ENCODE measurements at places on chromosomes 5 and 9.

- DNase-seq = no peak
These were observed at the start of gene PCDHGA4 for GRCh38 chr5:141354900-141355469. Gene PCDHGA4 (plus strand): TSS chr5:141355021. CDS start chr5:141355108, 87 bp downstream.

- DNase-seq = no peak
These were observed 3.0 kb downstream of the GARIN3 start for GRCh38 chr5:157162919-157163510.

GRCh38 chr5:71924325-71924724 lies 182.9 kb upstream of the MAP1B start:
- no peak for DNase-seq

- DNase-seq = no peak
These were observed 86.4 kb downstream of the MED10 start for GRCh38 chr5:6291961-6292360.

DNA sequence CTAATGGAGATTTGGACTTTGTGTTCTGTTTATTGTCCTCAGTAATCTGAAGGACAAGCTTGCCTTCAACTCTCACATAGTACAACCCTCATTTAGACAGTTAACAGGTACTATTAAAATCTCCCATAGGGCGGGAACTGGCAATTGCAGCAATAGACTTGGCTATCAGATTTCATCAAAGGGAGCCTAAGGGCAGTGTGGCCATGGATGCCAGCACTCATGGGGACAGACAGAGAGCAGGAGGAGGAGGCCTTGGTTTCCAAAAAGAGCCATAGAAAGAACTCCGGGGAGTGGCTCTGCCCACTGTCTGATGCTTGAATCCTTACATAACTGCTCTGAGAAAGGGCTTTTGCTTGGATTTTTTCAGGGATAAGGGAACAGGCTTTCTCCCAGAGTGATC lies 6.8 kb downstream of the SLC36A1 start:
- no peak for DNase-seq

GRCh38 chr9:97831843-97832636 lies 21.0 kb upstream of the FOXE1 start:
- DNase-seq = no peak

DNA sequence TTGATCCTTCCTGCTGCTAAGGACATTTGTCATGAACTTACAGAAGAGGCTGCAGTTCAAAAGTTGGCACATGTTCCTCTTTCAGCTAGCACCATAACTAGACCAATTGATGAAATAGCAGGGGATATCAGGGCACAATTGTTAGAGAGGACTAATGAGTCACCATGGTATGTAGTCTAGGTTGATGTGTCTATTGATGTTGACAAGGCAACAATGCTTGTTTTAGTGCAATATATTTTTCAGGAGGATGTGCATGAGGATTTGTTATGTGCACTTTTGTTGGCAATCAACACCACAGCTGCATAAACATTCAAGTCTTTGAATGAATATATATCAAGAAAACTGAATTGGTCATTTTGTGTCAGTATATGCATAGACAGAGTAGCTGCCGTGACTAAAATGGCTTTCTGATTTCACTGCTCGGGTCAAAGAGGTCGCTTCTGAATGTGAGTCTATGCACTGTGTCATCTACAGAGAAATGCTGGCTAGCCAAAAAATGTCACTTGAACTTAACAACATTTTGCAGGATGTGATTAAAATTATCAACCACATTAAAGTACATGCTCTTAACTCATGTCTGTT lies 68.0 kb downstream of the FGF10 start:
- DNase-seq = no peak

- no peak for DNase-seq
These were observed 97.3 kb upstream of the SH3GL2 start for GRCh38 chr9:17481565-17481964.

DNA sequence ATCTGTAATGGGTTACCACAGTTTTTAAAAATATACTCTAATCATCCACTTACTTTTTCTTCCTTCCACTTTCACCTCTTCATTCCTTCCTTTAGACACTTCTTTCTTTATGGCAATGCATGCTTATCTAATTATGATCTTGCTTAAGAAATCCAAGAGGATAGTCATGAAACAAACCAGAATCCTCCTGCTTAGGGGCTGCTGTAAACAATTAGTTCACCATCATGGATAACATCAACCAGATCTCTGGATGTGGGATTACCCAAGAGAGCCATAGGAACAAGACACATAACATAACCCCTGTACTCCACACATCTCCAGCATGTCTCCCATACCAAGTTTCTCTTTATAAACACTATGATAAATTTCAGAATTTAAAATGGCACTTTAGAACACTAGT lies 713.4 kb upstream of the PTPRD start:
- DNase-seq = no peak

GRCh38 chr5:90111364-90112032 lies 298.1 kb downstream of the CETN3 start:
- DNase-seq = no peak

GRCh38 chr9:136057236-136058081 lies 37.6 kb downstream of the NACC2 start:
- no peak for DNase-seq

DNA sequence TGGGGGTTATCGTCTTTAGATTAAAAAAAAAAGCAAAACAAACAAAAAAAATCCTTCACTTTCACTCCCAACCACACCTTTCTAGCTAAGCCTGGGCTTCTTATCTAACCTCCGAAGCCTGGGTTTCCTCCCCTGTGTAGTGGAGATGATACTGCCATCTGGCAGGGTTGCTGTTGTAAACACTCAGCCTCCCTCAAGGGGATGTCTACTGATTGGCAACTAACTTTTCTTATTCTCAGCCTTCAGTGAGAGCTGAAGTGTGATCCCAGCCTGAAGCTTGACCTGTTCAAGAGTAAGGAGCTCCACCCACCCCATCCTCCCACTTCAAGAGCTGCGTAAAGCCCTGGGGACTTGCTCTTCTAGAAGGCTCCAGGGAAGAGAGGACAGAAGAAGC lies 21.5 kb upstream of the WWC1 start:
- no peak for DNase-seq

GRCh38 chr5:83097689-83098231 lies 20.4 kb downstream of the XRCC4 start:
- no peak for DNase-seq

DNA sequence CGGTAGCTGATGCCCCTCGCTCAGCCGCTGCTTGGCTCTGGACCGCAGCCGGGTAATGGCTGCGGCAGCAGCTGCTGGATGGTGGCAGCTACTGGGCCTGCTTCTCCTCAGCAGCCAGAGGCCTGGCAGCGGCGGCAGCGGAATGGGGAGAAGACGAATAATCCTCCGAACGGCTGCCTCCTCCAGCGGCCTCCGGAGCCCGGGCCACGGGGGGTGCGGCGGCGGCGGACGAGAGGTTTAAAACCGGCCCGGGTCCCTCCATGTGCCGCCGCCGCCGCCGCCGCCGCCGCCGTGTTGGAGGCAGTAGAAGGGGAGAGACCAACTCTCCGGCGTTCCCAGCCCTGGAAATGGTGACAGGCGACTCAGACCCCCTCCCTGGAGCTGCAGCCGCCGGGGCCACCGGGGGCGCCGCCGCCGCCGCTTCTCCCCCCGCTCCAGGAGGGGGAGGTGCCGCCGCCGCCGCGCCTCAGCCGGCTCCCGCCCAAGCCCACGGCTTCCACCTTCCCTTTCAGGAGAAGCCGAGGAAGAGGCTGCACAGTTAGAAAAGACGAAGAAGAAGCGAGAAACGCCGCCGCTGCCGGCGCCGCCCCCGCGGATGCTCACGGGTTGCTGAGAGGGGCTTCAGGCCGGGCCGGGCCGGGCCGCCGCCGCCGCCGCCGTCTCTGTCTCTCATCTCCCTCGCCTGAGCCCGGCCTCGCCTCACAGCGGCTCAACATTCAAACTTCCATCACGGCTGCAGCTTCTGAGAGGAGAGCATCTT lies 118.4 kb upstream of the PRSS3 start:
- DNase-seq = peak; percentile 29

DNA sequence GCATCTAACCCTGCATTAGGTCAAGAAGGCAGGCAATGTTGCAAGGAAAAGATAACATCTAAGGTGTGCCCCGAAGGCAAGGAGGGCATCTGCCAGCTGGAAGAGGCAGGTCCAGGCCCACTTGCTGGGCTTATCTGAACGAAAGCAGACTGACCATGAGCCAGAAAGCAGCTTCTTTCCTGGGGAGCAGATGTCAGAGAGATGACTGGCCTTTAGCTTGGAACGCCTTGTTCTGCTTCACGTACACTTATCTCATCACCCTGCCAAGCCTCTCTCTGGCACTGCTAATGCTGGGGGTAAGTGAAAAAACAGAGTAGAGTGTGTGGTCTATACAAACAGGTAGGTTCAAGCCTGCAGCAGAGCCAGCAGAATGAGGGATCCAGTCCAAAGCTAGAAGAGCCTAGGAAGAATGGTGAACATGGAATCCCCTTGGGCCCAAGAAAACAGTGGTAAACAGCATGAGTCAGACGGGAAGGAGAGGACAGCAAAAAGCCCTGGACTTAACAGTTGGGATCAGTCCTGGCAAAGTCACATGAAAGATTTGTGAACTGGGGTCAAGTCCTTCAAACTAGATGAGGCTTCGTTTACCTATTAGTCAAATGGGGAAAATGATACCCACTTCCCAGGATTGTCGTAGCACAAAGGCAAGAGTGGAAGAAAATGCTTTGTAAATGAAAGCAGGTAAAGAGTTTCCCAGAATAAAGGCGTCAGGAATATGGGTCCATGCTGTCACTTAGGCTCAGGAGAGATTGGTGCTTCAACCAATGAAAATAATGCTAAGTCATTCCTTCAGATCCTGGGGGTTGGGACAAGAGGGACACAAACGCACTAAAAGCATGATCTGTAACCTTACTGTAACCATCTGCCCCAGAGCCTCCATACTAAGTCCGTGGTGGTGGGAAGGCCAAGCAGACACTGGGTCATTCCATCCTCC lies 200.9 kb downstream of the SLIT3 start:
- no peak for DNase-seq

GRCh38 chr9:107749787-107750444 lies 260.3 kb upstream of the KLF4 start:
- DNase-seq = no peak

DNA sequence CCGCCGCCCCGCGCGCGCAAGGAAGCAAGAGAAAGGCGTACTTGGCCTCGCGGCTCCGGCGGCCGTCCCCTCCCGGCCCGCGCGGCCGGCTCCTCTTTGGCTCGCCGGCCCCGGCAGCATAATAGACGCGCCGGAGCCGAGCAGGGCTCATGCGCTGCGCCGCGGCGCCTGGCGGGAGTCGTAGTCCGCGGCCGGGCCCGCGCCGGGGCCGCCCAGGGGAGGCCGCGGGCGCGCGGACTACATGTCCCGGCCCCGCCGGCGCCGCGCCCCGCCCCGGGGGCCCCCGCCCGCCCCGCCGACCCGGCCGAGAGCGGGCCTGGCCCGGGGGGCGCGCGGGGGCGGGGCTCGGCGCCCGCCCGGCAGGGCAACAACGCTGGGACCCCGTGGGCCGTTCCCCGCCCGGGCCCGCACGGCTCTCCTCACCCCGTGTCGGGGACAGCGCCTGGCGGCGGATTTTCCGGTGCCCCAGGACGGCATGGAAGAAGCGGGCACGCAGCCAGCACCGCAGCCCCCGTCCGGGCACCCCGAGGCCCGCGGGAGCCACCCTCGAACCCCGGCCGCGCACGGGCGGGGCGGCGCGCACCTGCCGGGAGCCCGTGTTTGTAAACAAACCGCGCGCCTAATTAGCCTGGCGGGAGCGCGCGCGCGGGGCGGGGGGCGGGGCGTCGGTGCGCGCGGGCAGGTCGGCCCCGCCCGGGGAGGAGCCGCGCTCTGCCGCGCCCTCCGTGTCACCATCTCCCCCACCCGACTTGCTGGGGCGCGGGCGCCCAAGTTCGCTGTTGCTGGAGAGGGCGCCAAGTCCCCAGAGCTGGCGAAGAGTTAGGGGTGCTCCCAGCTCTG lies at the start of gene BRD3:
Gene BRD3, minus strand, starts transcription at position 123 of the 840 bp plus-strand sequence. CDS start 14,549 bp downstream, outside the sequence.
- DNase-seq = peak; percentile 93

- no peak for DNase-seq
These were observed 181.9 kb upstream of the HMHB1 start for GRCh38 chr5:143629871-143630659.

DNA sequence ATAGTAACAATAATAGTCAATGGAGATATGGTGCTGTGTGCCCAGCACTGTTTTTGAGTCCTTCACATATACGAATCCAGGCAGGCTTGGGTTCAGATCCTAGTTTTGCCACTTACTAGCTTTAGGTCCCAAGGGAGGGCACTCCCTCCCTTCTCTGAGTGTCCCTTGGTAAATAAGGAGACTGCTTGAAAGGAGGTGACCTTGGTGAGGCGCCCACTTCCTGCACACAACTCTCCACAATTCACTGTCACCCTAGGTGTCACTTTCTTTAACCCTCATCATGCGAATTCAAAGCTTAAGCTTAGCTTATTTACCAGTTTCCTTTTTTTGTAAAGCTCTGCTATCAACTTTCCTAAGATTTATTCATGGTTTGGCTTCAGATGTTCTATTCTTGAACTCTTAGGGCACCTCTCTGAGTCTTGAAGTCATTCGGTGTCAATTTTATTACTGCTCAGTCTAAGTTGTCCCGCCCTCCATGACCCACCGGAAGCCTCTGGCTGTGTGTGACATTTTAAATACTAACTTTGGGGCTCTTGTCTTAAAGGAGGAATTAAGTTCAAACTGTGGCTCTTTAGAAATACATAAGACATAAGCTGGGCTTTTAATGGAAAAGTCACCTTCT lies 170.7 kb upstream of the ZNF618 start:
- DNase-seq = no peak

- DNase-seq = no peak
These were observed 344.9 kb downstream of the EFNA5 start for GRCh38 chr5:107325866-107326265.

- DNase-seq = no peak
These were observed 33.1 kb upstream of the SETD9 start for GRCh38 chr5:56876327-56876726.

DNA sequence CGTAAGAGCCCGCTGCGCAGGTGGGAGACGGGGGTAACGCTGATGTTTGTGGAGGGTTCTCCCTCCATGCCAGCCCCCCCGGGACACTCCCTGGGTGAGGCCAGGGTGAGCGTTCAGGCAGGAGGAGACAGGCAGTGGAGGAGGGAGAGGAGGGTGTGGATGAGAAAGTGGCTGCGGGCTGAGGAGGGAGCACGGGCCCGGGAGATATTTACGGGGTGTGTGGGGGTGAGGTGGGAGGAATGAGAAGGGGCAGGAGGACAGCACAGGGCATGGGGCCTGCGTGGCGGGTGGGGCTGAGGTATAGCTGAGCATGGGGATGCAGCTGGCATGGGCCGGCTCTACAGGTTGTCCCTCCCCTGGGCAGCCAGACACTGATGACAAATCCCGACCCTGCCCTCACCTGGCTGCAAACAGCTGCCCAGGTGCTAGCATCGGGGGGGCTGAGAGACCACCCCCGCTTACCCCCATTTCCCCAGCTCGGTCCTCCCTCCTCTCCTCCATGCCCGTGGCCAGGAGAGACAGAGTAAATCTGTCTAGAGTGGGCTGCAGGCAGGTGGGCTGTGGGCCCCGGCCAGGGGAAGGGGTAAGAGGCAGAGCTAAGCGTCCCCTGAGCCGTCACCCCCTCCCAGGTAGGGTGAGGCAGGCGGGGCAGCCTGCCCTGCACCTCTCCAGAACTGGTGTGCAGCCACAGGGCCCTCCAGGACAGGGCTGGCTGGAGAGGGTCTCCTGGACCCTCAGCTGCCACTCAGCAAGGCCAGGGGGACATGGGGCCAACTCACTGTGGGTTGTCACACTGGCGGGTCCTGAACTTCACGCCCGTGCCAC lies 79.2 kb downstream of the ZNF354C start:
- DNase-seq = no peak

- DNase-seq = no peak
These were observed 41.3 kb upstream of the S1PR3 start for GRCh38 chr9:88949961-88950340.

- DNase-seq = no peak
These were observed 121.1 kb downstream of the C5orf15 start for GRCh38 chr5:133847301-133847700.

Data from germinal center (tissue), 1 donor.